ENCODE measurements at places on chromosomes 3 and 15.

DNA sequence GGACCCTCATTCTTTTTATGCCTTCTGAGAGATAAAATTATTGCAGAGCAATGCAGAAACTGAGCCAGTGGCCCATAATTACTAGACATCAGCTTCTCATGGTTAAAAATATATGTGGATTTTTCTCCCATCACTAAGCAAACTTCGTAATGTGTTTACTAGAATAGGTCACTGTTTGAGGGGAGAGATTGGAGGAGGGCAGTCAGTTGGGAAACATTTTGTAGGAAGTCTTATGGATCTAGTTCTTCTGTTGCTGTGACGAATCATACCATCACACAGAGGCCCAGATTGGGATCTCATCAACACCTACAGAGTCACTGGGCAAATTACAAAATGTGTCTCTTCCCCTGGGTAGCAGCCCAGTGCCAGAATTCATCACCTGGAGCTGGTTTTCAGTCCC lies 81.4 kb downstream of the PDE8A start:
- DNase-seq, result no peak

GRCh38 chr3:136135039-136135802 lies 60.9 kb downstream of the MSL2 start:
- no peak for DNase-seq

GRCh38 chr15:99983171-99983885 lies 250.1 kb upstream of the LYSMD4 start:
- no peak for DNase-seq

GRCh38 chr3:299590-300301 lies 103.2 kb downstream of the CHL1 start:
- no peak for DNase-seq

DNA sequence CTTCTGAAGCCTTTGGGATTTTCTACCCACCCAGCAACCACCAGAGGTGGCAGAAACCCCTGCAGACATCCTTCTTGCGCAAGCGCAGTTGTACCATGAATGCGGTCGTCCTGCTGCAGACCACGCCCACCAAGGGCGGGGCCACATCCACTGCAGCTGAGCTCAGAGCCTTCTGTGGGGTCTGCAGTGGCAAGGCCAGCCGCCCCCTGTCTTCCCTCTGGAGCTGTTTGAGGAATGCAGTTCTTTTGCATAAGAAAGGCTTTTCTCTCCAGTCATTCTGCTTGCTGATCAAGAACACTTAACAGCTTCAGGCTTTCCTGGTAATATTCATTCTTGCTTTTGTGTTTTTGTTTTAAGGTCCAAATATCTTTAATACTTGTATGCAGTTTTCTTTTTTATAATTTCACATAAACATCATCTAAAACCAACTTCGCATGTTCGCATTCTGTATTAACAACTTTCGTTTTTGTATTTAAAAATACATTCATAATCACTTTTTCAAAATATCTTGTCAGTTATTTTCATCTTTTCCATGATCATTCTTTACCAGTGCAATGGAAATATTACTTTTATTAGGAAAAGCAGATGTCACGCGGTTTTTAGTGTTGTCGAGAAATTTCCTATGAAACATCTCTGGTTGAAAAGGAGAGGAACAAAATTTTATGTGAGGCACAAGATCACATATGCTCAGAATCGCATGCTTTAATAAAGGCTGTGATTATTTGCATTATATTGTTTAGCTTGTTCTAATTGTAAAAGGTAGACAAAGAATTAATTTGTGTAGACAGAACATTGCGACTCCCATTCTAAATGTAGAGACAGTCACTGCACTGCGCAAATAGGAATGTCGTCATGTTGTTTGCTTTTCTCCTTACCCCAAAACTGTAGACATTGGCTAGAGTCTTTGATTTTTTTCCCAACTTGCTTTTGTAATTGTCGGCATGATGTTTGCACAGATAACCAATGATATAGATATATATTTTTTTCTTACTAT lies 98.1 kb upstream of the SNRPN start:
- DNase-seq, result no peak

- DNase-seq, result no peak
Measured at GRCh38 chr15:58419803-58420524, 11.8 kb upstream of the LIPC start.

DNA sequence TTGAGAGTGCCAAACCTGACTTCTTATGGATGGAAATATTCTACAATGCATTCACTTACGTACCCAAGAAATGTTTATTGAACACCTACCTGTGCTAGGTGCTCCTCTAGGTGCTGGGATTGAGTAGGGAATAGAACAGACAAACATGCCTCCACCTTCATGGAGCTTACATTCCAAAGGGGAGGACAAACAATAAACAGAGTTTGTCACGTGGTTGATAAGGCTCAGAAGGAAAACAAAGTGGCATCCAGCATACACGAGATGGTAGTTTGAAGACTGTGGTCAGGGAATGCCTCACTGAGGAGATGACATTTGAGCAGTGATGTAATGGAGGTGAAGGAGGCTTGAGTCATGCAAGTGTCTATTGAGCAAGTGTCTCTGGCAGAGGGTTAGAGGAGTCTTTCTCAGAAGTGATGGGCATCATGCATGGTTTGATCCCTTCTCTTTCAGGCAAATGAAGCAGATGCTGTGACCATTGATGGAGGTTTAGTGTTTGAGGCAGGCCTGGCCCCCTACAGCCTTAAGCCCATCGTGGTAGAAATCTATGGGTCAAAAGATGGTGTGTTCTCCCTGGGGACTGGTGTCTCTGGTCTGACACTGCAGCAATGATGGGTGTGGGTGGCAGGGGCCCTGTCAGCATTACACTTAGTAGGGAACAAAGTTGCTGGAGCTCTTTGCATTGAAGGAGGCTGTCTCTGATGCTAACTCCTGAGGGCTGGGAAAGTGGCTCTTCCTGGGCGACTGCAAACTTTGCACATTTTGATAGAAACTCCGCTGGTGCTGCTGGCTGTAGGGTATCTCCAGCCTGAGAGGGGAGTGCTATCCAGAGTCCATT lies 29.7 kb upstream of the TOPBP1 start:
- DNase-seq, result no peak
